T-helper 9 cell (primary cell): ENCODE measurements at places on chromosomes 4 and X.

GRCh38 chr4:153794006-153794405 lies 5.1 kb upstream of the SFRP2 start:
- DNase-seq, result no peak

DNA sequence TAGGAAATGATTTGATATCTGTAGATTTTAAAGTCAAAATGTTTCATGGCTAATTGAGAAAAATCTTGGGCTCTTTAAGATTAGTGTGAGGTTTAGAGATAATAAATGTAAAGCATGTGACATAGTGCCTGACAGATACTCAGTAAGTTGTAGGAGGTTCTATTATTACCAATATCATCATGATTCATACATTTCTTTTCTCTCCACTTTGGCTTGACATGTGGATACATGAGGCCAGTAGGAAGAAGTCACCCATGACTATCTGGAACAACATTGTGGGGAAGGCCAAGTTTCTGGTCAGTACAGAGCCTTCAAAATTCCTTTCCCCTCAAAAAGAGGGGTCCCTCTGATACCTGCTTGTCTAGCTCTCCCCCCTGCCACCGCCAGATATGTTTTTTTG lies 91.2 kb upstream of the SORBS2 start:
- DNase-seq, result no peak

- DNase-seq, result no peak
These were observed 151.8 kb downstream of the SMIM20 start for GRCh38 chr4:26065833-26066232.

DNA sequence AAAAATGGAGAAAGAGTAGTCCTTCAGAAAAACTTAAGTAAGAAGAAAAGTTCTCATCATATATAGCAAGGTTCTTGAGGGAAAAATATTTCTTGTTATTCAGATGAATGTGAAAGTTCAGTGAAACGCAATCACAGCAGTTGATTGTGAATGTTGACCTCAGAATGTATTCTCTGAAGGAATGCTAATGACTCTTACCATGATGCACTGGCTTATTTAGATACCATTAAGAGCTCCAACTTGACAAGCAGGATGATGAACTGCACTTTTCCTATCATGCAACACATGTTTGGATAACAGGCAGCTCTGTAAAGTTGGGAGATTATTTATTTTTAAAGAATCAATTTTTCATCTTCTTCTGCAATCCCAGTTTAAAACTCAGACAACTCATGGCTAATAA lies 115.5 kb upstream of the MYOZ2 start:
- no peak for DNase-seq

DNA sequence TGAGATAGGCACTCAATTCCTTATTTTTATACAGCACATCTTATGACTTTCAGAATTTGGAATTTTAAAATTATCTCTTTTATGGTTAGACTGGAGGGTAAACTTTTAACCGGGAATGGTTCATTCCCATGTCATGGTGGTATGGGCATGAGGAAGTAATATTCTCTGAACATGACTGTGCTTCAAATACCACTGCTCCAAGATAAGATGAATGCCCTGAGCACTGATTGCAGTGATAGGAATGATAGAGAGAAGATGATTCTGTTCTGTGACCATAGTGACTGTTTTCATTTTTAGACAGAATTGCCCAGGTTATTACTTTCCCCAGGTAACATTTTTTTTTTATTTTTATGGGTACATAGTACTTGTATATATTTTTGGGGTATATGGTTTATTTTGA lies 187.4 kb downstream of the ATOH1 start:
- DNase-seq, result no peak

DNA sequence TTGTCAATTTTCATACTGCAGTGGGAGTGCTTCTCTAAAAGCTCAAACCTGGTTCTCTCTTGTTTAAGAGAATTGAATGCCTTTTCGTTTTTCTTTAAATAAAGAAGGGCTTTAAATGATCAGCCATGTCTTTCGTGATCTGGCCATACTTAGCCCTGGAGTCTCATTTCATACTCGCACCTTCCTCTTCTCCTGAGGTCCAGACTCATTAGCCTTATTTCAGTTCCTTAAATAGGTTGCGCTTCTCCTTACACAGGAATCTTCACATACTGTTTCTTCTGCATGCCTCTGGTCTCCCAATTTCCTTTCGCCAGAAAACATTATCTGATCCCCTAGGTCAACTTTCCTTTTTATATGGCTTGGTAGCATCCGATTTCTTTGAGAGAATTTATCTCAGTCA lies 565.6 kb upstream of the TENM3 start:
- DNase-seq, result no peak

GRCh38 chr4:151921811-151922210 lies 161.0 kb upstream of the GATB start:
- DNase-seq, result no peak

DNA sequence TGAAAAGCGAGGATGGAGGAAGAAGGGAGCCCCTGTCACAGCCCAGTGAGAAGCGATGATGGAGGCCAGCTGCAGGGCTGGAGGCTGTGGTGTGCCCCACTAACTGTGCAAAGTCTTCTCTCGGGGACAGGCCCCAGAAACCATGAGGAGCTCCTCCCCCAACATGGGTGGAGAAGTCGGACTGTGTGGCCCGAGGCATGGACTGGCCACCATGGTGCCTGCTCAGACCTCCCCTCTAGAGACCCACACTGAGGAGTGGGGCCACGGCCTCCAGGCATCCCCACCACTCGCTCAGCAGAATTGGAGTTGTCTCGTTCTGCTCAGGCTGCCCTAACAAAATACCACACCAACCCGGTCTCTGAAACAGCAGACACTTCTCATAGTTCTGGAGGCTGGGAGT lies 12.2 kb upstream of the PDE6B start:
- no peak for DNase-seq
